NCI-H1417 (cell line): ENCODE measurements at places on chromosomes 13 and 19.

DNA sequence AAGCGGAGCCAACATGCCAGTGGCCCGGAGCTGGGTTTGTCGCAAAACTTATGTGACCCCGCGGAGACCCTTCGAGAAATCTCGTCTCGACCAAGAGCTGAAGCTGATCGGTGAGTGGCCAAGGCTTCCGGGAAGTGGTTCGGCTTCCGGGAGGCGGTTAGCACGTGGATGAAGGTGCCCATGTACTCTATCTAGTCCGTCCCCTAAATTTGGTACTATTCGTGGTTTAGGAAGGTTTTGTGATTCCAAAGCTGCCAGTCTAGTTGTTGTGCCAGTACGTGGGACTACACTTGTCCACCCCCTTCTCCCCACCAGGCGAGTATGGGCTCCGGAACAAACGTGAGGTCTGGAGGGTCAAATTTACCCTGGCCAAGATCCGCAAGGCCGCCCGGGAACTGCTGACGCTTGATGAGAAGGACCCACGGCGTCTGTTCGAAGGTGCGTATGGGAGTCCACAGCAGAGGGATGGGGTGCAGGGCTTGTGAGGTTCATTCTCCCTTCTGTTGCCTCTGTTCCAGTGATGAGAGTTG lies 579 bp downstream of the RPS9 start:
- no peak for DNase-seq

- no peak for DNase-seq
These were observed 2.4 kb downstream of the LMNB2 start for GRCh38 chr19:2454199-2454961.

DNA sequence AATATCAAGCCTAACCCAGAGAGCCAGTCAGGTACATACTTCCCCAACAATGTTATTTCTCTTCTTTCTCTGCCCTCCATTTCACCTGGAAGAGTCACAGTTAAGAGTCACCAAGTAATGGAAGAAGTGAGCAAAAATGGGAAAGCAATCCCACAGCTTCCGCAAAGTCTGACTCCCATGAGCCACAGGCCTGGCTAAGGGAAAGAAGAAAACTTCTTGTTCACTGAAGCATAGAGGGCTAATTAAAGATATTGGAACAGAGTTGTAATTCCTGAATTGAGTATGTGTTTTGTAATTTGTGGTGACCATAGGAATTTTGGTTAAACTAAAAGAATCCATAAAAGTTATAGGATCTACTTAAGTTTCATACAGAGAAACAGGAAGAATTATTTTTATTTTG lies 830.9 kb upstream of the PCDH20 start:
- no peak for DNase-seq

DNA sequence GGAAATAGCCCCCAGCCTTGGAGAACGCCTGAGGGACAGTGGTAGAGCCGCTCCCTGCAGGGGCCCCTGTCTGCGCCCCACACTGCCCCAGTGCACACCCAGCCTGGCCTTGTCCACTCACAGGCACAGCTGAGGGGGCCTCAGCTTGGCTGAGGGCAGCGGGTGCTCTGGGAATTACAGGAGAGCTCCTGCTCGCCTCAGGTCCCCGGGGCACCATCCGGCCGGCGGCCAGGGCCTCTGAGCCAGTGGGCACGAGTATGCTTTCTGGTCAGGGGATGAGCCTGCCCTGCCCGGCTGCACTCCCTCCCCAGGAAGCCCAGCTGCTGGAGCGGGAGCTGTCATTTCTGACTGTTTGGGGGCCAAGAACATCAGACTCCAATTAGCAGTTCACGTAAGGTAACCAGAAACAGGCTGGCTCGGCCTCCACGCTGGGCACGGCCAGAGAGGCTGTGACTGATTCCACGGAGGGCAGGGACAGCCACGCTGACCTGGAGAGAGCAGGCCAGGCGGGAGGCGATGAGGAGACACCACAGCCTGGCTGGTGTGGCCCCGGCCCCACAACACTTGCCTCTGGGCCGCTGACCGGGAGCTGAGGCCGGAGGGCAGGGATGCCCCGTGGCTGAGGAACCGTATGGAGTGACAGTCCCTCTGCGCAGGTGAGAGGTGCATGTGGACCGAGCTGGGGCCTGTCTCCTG lies 15.4 kb downstream of the CEBPG start:
- DNase-seq: no peak

GRCh38 chr13:101408154-101408553 lies 8.2 kb downstream of the NALCN start:
- no peak for DNase-seq

DNA sequence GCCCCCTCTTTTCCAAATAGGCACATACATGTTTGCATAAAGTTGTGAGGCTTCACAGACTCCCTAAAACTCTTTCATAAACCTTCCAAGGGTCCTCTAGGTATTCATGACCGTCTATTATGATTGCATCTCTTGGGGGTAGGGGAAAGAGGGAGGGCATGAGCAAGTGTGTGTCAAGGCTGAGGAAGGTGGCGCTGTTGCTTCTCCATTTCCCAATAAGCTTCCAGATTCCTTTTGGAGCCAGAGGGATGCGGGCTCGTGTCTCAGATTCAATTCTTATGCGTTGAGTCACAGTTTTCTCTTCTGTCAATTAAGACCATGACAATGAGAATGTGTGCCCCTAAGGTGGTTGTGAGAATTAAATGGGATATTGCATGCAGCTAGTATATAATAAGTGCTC lies 51.0 kb upstream of the CYP2A7 start:
- no peak for DNase-seq

GRCh38 chr19:38478273-38478971 lies 44.9 kb downstream of the RYR1 start:
- DNase-seq: no peak

DNA sequence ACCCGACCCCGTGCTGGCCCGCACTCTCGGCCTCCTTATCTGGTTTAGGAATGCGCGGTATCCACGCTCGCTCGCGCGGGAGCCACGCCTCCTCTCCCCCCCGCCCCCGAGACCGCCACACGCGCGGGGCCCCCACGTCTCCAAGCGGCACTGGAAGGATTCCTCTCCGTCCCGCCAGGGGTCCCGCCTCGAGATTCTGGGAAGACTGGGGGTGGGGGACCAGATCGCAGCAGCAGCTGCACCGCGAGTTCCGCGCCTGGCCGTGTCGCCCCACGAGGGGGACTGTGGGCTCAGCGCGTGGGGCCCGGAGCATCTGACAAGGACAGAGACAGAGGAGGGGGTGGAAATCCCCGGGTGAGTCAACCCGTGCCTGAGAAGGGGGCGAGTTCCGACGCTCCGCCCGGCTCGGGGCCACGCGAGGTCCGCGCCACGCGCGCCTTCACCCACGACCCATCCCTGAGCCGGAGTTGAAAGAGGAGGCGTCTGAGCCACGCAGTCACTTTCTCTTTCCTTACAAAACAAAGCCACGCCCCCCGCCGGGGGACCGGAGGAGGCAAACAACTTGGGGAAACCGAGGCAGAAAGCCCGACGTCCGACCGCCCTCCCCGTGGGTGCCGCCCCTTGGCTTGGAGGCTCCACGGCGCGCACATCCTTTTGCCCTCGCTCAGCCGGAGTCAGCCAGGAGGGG lies 814 bp downstream of the S1PR2 start:
- no peak for DNase-seq

DNA sequence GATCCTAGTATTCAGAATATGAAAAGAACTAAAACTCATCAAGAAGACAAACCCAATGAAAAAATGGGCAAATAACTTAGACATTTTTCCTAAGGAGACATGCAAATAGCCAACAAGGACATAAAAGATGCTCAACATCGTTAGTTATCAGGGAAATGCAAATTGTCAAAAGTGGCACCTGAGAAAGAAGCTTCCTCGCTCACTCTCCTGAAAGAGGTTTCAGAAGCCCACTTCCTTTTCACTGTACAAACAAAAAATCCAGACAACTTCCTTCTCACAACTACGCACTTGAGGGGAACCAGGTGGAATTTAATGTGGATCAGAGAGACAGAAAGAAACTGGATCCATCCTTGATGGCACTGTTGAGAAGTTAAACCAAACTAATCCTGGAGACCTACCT lies 41.5 kb downstream of the KLF12 start:
- DNase-seq: peak; percentile 10

GRCh38 chr13:98141509-98142379 lies 1.1 kb upstream of the FARP1 start:
- DNase-seq: no peak

DNA sequence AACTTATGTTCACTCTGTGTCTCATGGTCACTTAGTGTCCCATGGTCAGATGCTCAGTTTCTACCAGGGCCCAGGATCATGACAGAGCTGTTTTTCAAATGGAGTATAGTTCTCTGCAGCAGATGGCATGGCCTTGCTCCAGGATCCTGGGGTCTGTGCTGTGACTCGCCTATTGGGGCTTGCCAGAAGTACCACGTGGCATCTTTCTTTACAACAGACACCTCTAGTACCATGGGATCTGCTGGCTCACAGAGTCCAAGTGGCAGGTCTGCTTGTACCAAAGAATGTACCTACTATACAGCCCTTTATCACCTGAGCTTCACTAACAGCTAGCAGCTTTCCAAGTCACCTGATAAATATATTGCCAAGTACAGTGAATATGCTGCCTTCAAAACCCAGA lies 6.0 kb upstream of the RNF6 start:
- DNase-seq: no peak

- no peak for DNase-seq
These were observed 6.2 kb upstream of the SPART start for GRCh38 chr13:36352350-36352749.

GRCh38 chr13:51714663-51715168 lies 89.2 kb downstream of the DHRS12 start:
- DNase-seq: no peak

GRCh38 chr19:16524991-16525734 lies 17.1 kb downstream of the CHERP start:
- DNase-seq: no peak

DNA sequence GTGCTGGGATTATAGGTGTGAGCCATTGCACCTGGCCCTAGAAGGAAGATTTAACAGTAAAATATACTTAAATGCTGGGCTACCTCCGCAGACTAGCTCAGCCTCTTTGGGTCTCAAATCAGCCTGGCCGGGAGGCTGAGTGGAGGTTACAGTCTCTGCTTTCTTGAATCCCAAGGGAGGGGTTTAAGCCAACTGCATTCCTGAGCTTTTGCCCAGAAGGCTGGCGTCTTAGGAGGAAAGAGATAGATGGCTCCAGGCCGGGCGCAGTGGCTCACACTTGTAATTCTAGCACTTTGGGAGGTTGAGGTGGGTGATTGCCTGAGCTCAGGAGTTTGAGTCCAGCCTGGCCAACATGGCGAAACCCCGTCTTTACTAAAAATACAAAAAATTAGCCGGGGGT lies 623 bp upstream of the C5AR1 start:
- no peak for DNase-seq

DNA sequence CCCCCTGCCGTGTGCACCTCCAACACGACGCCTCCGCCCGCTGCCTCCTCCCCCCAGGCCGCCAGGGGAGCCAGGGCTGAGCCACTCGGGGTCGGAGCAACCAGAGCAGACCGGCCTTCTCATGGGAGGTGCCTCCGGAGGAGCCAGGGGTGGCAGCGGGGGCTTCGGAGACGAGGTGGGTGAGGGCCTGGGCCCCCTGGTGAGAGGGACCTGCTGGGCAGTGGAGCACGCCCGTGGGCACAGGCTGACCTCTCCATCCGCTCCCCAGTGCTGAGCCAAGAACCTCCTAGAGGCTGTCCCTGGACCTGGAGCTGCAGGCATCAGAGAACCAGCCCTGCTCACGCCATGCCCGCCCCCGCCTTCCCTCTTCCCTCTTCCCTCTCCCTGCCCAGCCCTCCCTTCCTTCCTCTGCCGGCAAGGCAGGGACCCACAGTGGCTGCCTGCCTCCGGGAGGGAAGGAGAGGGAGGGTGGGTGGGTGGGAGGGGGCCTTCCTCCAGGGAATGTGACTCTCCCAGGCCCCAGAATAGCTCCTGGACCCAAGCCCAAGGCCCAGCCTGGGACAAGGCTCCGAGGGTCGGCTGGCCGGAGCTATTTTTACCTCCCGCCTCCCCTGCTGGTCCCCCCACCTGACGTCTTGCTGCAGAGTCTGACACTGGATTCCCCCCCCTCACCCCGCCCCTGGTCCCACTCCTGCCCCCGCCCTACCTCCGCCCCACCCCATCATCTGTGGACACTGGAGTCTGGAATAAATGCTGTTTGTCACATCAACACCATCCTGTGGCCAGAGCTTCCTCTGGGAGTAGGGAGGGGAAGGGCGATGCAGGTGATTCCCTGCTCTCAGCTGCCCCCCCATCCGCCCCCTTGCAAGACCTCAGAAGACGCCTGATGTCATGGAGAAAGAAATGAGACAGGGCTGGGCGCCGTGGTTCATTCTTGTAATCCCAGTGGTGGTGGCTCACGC lies 12.0 kb downstream of the BCAM start:
- DNase-seq: no peak

GRCh38 chr19:17327654-17328516 lies 6.8 kb downstream of the ANO8 start:
- DNase-seq: peak; percentile 50

- no peak for DNase-seq
These were observed 47.4 kb downstream of the KDM4B start for GRCh38 chr19:5016268-5016667.

DNA sequence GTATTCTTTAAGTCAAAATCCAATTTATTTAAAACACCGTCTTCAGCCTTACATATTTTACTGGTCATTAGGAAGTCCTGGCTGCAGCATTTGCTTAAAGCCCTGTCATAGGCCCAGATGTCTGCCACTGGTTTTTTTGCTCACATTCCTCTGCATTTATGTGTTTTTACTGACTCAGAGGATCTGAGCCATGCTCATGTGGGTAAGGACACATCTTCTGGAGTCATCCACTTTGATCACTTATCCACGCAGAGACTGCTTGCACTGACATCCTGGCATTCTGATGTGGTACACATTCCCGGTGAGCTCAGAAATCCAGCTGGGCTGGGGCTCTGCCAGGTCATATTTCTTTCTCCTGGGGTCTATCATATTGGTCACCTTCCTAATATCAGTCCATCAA lies 531.7 kb upstream of the ARGLU1 start:
- no peak for DNase-seq

DNA sequence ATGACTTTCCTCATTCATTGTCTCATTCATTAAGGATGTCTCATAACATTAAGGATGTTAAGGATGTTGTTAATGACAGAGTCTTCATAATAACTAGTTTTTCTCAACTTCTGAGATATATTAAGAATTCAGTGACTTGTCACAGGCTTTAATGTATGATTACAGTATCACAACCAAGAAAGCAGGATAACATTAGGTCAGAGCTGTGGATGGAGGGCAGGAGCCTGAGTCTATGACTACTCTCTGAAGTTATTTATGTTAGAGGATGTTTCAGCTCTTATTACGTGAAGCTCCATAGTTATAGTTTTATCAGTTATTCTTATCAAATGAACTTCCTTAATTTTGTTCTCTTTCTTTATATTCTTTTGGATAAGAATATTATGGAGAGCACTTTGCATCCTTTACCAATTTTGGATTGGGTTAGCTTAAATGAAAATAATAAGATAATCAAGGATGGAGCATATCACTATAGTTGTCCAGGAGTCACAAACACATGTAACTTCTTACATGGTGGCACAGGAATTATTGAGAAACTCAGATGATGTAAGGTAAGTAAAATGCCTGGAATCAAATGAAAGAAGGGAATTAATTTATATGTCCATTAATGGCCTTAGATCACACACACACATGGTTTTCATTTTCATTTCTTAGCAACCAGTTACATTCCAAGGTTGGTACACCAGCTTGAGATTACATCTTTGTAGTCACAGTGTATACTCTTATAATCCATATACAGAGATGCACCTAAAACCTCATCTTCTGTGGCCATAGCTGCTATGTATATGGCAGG lies 57.0 kb downstream of the SLC10A2 start:
- no peak for DNase-seq

- no peak for DNase-seq
These were observed 8.1 kb downstream of the ALOX5AP start for GRCh38 chr13:30743319-30744055.

- peak; percentile 63 for DNase-seq
These were observed 13.1 kb downstream of the EPS8L1 start for GRCh38 chr19:55088543-55089341.
